NCI-H1048 (cell line): ENCODE measurements at places on chromosomes 1 and 21.

- DNase-seq: no peak
Observed at GRCh38 chr1:165383067-165383466, 26.6 kb upstream of the LMX1A start.

DNA sequence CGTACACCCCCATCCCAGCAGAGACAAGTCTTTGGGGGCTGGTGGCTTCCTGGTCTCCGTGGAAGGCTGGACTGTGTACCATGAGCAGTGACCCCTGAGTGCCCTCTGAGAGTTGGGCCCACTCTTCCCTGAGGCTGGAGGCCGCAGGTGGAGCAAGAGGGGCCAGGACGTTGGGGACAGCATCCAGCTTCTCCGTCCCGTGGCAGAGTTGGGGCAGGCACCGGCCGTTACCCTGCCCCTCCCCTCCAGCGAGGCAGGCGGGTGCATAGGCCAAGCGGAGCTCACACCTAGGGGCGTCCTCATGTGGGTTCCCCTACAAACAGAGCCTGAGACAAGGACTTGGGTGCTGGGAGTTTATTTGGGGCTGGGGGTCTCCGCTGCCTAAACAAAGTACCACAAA, 14.0 kb downstream of the GABRD start:
- DNase-seq: no peak

DNA sequence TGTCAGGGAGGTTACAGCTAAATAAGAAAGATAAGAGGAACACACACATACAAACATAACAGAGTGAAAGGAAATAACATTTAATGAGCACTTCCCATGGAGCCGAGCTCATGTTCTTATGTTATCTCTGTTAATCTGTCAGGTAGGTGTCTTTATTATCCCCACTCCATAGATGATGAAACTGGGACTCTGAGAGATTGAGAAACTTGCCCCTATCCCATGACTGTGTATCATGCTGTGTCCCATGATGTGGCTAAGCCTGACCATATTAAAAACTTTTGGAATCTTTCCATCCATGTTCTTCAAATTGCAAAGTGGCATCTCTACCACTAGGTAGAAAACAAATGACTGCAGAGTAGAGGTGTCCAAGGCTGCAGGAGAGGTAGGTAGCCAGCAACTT, 285.2 kb upstream of the SGIP1 start:
- no peak for DNase-seq

DNA sequence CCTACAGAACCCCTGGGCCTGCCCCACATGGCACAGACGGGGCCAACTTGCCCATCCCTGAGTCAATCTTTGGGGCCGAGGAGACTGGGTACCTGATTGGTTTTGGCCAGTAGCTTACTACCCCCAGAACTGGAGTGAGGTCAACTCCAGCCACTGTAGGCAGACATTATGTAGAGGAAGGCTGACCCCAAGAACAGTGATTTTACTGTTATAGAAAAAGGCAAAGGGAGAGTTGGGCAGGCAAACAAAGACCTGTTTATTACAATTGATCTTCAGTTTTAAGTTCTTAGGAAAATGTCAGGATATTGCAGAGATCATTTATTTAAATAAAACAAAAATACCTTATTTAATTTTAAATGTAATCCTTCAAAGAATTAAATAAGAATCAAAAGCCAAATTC, 653.8 kb downstream of the NPHP4 start:
- DNase-seq: no peak
